Kasumi-1 (cell line): ENCODE measurements at places on chromosomes 16 and 17.

DNA sequence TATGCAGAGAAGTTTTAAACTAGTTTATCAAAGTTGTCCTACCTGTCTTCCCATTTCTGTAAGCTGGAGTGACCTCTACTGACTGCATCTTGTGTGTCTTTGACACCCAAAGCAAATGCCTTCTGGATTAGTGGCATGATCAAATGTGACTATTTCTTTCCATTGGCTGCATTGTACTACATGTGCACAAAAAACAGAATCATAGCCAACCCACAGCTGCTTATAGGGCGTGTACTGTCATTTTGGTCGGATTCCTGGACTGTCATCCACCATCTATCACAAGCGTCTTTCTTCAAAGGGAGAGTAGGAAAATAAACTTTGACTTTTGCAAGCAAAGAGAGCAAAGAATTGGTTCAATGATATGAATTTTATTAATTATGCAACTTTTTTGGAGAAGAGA is 310.6 kb downstream of the MAP2K6 start:
- DNase-seq = no peak

DNA sequence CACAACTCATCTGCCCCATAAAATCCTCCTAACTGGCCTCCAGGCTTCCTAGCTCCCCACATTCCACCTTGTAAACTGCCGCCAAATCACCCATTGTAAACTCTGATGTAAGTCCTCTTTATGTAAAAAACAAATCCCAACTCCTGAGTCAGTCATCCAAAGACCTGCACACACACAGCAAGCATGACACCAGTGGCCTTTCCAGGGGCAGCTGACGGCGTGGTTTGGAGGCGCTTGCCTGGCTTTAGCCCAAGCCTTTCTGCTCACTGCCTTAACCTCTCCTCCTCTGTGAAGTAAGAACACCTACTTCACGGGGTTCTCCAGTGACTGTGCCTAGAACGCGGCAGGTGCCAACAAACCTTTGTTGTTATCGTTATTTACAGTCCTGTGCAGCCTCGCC is 14.0 kb downstream of the UBE2O start:
- no peak for DNase-seq

- no peak for DNase-seq
Observed at GRCh38 chr16:87844120-87844733, 25.1 kb downstream of the SLC7A5 start.

- no peak for DNase-seq
Observed at GRCh38 chr16:28090646-28091377, 27.3 kb upstream of the GSG1L start.

DNA sequence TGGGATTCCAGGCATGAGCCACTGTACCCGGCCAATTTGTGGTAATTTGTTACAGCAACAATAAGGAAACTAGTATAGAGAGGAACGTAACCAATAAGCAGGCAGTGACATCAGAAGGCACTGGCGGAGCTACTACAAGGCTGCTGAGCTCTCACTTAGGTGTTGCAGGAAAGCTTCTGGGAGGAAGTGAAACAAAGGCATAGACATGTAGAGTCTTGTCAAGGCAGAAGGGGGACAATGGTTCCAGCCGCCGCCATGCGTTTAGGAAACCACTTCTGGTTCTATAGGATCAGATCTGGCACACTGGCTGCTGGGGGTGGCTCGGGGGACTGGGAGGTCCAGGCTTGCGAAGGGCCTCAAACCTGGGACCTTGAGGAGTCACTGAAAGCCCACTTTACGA is 9.4 kb upstream of the CPSF4L start:
- no peak for DNase-seq

- no peak for DNase-seq
Observed at GRCh38 chr16:74213372-74213771, 83.2 kb upstream of the PSMD7 start.

GRCh38 chr17:80703142-80703478 is 158.5 kb downstream of the RPTOR start:
- DNase-seq = no peak

GRCh38 chr17:40014375-40014980 is 762 bp upstream of the CSF3 start:
- DNase-seq = no peak

DNA sequence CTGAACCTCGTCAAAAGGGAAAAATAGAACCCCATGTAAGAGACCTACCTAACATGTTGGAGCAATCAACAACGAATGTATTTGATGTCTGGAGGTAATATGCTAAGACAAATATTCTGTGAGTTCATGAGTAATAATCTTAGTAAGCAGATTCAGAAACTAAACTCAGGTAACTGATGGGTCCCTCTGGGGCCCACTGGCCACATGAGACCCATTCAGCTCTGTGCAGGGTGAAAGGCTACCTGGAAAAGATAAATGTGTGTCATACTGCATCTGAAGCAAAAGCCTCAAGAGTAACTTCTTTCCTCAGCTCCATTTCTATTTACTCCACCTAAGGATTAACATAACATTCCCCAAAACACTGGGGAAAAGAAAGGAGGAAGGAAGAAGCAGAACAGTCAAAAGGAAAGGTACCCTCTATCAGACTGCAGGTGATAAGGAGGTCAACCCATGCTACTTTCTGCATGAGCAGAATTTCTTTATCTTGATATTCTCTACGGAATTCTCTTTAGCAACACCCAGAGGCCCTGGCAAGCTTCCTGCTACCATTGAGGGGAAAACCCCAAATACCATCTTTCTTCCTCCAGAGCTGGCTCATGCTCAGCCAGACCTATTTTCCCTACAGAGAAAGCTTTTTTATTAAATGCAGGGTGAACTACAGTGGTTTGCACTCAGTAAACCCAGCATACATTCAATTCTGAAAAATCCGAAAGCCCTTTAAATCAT is 37.7 kb upstream of the ABCA6 start:
- DNase-seq = no peak

- no peak for DNase-seq
Observed at GRCh38 chr17:20243524-20243923, 223.8 kb downstream of the LGALS9B start.

- no peak for DNase-seq
Observed at GRCh38 chr16:89417352-89417751, 73.0 kb downstream of the ANKRD11 start.

GRCh38 chr16:50081428-50082018 is 15.8 kb downstream of the HEATR3 start:
- DNase-seq = no peak

DNA sequence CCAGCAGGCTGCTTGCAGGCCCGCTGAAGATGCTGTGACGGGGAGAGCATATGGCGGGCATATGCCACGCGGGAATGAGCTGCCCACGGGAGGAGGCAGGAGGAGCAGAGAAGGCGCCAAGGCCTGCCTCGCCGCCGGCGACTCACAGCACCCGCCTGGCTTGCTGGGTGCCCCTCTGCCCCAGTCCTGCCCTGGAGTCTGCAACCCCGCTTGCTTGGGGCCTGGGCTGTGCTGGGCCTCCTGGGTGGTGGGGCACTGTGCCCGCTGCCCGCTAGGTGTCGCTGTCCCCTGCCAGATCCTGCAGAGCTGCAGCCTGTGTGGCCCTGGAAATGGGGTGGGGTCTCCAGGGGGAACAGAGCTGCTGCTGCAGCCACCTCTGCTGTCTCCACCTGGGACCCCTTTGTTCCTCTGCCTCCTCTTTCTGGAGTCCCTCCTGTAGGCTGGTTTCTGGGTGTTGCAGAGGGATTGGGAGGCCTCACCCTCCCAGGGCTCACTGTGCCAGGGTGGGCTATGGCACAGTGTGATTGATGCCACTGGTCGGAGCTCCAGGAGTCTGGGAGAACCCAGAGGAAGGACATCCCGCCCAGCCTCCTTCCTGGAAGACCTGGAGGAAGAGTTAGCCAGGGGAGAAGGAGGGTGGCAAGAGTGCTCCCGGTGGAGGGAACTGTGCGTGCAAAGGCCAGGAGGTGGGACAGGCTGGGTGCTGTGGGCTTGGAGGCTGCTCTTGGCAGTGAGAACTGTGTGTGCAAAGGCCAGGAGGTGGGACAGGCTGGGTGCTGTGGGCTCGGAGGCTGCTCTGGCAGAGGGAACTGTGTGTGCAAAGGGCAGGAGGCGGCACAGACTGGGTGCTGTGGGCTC is 141.0 kb upstream of the CIBAR2 start:
- no peak for DNase-seq

DNA sequence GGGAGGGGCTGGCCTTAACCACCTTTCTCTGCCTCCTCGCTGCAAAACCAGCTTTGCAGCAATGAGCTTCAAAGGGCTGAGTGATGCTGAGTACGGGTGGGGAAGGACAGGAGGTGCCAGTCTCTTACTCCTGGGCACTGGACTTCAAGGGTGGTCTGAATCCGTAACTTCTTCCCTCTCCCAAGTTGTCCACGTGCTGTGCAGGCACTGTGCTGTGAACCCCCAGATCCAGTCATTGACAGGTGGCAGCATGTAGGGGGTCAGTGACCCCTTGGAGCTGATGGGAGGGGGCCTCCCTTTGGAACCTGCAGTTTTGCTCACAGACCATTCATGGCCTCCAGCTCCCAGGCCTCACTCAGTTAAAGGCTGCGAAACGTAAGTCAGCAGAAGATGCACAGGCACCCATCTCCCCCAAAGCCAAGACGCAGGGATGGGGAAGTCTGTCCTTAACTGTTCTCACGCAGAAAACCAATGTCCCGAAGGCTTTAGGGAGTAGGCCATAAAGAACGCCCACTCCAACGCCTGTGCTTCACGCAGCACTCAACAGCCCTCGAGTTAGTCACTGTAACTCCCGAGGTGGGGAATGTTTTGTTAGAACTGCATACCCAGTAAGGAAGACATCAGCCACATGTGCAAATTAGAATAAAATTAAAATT is 7.9 kb downstream of the LITAFD start:
- no peak for DNase-seq

DNA sequence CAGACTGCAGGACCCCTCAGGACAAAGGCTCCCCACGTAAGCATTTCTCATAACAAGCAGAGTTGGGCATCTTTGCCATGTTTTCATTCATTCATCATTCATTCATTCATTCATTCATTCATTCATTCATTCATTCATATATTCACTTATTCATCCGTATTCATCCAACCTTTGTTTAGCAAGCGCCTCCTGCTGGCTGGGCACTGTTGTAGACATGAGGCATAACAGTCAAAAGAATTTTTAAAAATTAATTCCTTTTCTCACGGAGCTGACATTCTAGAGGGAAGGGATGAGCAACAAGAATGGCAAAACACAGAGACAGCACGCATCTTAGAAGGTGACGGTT is 351.7 kb upstream of the TNRC6C start:
- no peak for DNase-seq

DNA sequence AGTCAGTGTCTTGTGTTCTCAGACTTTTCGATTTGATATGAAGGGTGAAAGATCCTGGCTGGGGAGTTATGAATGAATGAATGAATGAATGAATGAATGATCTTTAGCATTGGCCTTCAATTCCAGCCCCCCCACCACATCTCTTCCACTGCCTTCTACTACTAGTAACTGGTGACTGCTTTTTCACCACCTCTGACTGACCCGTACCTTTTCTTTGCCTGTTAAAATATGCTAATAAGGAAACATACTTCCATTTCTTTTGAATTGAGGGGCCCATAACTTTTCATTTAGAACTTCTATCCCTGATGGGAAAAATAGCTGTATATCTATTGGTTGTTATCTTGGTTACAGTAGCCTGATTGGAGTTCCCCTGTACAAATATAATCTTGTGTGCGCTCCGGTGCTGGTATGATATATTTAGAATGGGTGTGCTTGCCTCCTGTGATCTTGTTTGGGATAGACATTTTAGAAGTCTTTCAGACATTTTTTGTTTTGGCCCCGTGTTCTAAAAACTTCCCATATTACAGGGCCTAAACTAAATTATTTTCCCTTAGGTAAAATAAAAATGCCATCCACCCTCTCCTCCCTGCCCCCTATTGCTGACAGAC is 3.4 kb downstream of the LYRM1 start:
- no peak for DNase-seq

DNA sequence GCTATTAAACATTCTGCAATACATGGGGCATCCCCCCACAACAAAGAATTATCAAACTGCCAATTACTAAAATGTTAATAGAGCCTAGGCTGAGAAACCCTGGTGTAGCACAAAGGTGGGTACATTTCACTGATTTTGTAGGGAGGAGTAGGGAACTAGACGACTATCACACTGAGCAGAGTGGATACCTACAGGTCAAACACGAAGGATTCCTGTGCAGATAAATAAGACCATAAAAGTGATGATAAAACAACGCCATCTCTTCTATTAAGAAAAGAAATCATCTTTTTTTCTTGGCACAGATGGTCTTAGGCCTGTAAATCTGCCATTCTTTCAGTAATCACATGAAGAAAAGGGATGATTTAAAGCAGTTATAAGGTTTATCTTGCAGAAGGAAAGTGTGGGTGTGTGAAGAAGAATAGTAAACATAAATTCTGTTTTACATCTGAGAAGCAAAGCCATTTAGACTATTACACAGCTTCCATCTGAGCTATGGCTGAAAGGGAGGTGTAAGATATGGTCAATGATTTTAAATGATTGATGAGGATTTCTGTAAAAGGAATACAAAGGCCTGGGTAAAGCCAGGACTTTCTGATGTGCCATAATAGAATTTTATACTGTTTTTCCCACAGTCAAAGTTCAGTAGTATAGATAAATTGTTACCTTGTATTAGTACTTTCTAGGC is 429.4 kb upstream of the GOT2 start:
- no peak for DNase-seq

GRCh38 chr16:22380529-22380928 is 6.1 kb upstream of the CDR2 start:
- no peak for DNase-seq

DNA sequence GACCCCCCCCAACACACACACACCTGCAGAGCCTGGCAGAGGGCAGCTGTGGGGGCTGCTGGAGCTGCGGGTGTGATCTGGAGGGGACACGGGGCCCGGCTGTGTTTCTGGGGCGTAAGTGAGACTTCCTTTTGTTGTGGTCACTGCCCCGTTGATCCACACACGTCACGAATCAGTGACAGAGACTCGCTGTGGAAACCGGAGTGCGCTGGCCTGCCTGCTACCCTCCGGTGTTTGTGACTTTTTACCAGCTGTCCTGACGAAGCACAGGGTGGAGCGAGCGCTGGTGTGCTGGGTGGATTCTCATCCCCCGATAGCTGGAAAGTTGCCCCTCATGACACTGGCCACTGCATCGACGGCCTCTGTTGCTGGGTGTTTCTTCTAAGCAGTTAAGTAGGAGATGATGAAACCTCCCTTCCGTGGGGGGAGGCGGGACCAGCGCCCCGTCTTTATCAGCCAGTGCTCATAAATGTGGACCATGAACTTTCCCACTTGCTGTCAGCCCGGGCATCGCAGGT is 2.3 kb downstream of the METRNL start:
- DNase-seq = no peak

- peak; percentile 5 for DNase-seq
Observed at GRCh38 chr17:2935632-2936031, 127.8 kb downstream of the OR1D5 start.

GRCh38 chr17:49521088-49521450 is 26.0 kb downstream of the NGFR start:
- no peak for DNase-seq

GRCh38 chr17:49779739-49780231 is 8.7 kb upstream of the KAT7 start:
- DNase-seq = peak; percentile 81

DNA sequence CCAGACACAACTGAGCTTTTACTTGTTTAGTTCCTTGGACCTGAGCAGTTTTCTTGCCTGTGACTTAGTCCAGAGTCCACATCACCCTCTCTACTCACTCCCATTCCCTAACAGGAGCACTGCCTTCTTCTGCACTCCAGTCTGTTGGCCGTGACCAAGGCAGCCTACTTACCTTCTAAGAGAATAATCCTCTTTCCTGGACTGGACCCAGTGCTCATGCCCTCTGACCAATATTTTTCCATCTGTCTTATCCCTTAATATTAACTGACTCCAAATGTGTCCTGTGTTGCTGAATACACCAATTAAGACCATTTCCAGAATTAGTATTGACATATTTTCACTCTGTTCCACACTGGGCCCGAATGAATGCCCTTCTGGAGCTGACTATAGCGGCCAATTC is 681.0 kb upstream of the KIF2B start:
- no peak for DNase-seq
